Activated CD4-positive, alpha-beta T cell treated with anti-CD3 and anti-CD28 coated beads, Interleukin-2, amount 50 U/mL, for 16 hours (primary cell): ENCODE measurements at places on chromosomes 2 and 18.

- DNase-seq: no peak
Observed at GRCh38 chr2:167945660-167946368, 301.6 kb downstream of the STK39 start.

DNA sequence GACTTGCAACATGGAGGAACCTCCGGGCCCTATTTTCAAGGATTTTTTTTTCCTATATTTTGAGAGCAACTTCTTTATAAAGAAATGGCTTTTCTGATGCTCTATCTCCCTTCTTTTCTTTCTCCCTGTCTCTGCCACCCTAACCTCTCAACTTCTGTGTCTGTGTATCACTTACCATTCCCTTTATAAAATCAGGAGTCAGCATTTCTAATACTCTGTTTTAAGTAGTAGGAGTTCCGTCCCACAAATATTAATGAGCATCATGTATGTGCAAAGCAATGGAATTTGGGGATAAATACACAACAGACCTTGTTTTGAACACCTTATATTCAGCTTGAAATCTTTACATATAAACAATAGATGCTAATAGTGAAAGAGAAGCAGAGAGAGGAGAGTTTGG, 268.0 kb downstream of the DCC start:
- DNase-seq: no peak

GRCh38 chr2:54605836-54606235, 117.6 kb upstream of the EML6 start:
- no peak for DNase-seq

GRCh38 chr2:153912798-153913396, 41.2 kb downstream of the GALNT13 start:
- no peak for DNase-seq

DNA sequence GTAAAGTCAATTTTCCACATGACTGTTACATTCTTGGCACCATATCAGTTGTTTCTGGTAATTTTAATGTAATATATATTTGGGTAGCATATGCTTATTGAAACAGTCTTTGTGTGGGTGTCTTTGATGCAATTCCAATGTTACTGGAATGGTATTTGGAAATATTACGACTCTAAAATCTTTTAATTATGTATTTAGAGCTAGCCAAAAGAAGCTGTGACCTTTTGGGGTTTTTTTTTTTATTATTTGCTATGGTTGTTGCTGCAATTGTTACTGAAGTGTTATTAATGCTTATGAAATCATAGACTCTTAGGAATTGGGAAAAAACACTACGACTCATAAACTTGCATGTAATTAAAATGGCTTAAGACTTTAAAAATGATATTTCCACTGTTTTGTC, 95.9 kb downstream of the AOX1 start:
- no peak for DNase-seq
